Fibroblast of lung (primary cell): ENCODE measurements at places on chromosomes 1 and 21. TPM values are rescaled to one million over a fixed set of nuclear protein-coding genes. Genes with fewer than 3 reads are reported as not detected.

Gene KCNE1
- under 0.01 and 0.33 TPM in 2 replicates for total RNA-seq

Gene LCE6A
- not detected in 2 replicates for total RNA-seq

Gene MYBPH
- total RNA-seq: 0.17 and 0.26 TPM in 2 replicates

Gene SLC9C2
- total RNA-seq: not detected in 2 replicates

Gene OLFML2B
- 3.3 and 5.1 TPM in 2 replicates for total RNA-seq

DNA sequence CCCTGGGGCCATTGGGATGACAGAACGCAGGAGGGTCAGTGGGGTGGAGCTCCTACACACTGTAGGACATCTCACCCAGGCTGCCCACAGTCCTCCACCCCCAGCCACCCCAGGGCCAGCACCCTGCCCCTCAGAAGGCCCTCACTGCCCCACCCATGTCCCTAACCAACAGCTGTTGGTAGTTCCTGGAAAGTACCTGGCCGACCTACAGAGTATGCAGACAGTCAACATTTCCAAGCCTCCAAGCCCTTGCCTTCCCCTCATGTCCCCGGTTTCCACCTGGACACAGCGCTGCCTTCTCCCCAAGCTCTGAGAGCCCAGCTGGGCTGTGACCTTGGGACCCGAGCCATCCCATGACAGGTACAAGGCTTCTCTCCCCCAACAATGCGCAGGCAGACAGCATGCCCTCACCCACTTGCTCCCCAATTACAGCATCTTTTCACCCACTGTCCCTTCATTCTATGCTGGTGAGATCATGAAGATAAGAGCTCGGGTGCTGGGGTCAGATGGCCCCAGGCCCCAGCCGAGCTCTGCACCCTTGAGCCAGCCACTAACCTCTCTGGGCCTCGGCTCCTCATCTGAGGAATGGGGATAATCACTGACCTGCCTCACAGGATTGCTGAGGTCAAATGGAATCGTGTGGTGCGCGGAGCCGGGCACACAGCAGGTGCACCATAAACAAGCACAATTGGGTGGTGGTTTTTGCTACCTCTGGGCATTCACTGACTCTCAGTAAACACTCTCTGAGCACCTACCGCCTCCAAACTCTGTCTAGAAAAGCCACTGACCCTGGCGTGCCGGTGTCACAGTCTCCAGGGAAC is 11.2 kb downstream of the LAPTM5 start:
- no peaks in the 10 kb centered on the region for H3K36me3 ChIP-seq
- DNase-seq: no peak
- no peak overlapping the region for H3K4me3 ChIP-seq
- no peaks in the 10 kb centered on the region for H3K4me1 ChIP-seq

DNA sequence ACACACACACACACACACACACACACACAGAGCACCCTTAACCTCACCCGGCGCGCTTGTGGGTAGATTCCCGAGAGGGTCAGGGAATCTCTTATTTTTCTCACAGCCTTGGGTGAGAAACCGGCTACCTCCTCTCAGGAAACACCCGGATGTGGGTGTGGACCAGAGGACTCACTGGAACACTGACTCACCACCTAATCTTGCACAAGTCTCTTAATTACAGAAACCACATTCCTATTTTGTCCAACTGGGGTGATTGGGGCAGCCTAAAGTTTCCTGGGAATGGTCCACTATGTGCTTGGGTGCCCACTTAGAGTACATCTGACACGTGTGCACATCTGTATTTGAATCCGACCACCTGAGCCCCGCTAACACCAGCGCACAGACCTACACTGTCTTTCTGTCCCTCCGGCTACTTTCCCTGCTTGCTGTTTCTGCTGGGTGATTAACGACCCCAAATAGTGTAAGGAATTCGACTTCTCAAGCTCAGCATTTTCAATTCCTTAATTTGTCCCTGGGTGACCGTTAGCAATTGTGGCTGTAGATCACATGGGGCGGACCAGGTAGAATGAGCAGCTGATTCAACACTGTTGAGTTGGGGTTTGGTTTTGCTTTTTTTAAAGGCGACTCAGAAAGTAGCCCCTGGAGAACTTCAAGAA is 14.0 kb upstream of the TBX15 start:
- no peak overlapping the region for H3K4me3 ChIP-seq
- no peak overlapping the region for H3K27ac ChIP-seq
- H3K36me3 ChIP-seq: no peaks in the 10 kb centered on the region
- H3K27me3 ChIP-seq: peaks cover 86% of the 10 kb centered on the region

DNA sequence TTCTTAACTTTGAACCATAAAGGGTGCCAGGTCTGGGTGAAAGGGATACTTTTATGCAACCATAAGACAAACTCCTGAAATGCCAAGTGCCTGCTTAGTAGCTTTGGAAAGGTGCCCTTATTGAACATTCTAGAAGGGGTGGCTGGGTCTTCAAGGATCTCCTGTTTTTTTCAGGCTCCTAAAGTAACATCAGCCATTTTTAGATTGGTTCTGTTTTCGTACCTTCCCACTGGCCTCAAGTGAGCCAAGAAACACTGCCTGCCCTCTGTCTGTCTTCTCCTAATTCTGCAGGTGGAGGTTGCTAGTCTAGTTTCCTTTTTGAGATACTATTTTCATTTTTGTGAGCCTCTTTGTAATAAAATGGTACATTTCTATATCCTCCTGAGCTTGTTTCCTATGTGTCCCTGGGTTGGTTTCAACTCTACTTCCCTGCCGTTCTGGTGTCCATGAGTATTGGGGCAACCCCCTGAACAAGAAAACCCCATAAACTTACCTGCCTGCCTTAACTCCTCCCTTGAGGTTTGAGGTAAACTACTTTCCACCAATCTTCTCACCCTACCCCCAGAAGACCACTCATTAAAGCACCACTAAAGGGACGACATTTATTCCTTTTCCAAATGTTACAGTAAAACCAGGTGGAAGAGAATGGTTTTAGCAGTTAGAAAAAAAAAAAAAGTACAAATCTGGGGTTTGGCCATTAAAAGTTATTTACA is 2.6 kb downstream of the MARCKSL1 start:
- H3K27ac ChIP-seq: no peak overlapping the region
- peaks cover 3% of the 10 kb centered on the region for H3K27me3 ChIP-seq
- peaks cover 5% of the 10 kb centered on the region for H3K36me3 ChIP-seq

GRCh38 chr1:44553771-44554170 is 120.5 kb downstream of the TMEM53 start:
- peaks cover 3% of the 10 kb centered on the region for H3K27me3 ChIP-seq
- H3K4me3 ChIP-seq: no peak overlapping the region
- no peak overlapping the region for H3K27ac ChIP-seq

DNA sequence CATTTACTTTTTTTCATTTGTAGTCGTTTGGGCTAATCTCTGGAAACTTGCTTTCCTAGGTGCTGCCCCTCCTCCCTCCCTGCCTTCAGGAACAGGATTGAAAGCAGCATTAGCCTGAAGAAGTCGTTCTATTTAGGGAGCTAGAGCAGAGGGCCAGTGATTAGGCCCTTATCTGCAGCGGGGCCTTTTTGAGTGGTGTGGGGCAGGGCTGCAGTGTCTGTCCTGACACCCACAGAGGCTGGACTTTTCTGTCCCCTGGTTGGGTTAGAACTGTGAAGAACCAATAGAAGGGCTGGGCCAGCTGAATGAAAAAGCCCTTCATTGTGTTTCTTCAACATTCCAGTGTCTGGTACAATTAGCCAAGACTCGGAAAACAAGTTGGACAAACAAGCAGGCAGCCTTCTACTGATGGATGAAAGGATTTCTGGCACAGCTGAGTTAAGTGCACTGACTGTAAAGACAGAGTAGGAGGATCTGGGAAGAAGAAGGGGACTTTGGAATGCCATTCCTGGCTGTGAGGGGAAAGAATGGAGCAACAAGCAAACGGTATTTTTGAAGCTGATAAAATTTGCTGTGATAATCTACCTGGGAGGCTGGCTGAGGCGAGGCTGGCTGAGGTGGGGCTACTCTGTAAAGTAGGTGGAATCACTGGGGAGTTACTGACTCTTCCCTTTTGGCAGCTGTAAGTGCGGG is 9.7 kb downstream of the MACF1 start:
- H3K27ac ChIP-seq: no peak overlapping the region
- H3K4me3 ChIP-seq: no peak overlapping the region
- H3K4me1 ChIP-seq: peaks cover 10% of the 10 kb centered on the region
- no peaks in the 10 kb centered on the region for H3K27me3 ChIP-seq

DNA sequence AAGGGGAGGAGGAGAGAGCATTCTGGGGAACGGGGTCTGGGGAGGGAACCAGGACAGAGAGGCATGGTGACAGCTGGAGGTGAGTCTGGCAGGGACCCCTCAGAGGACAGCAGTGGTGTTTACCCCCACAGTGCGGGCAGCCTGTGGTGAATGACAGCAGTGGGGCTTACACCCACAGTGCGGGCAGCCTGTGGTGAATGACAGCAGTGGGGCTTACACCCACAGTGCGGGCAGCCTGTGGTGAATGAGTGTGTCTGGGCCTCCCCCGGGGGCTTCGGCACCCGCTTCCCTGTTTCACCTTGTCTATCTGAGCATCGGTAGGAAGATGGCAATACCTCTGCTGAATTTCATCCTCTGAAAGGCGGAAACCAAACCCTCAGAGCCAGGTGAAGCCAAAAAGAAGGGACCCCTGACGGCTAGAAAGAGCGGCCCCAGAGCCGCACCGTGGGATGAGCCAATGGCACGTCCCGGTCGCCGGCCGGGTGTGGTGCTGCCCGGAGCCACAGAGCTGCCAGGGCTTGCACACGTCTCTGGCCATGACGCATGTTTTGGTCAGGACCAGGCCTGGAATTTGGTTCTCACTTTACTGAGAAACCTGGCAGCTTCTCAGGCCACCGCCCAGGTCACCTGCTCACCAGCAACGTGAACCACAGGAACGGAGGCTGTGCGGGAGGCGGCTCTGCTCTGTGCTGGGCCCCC is 54.1 kb downstream of the SIK1 start:
- H3K27ac ChIP-seq: no peak overlapping the region
- DNase-seq: no peak
- no peaks in the 10 kb centered on the region for H3K27me3 ChIP-seq

- no peak within 1 kb of the TSS for H3K4me3 ChIP-seq
- no peaks in the 10 kb centered on the region for H3K36me3 ChIP-seq
- no peak for DNase-seq
These were observed at the start of gene SPRR3 for GRCh38 chr1:153001382-153001781. Gene SPRR3, plus strand, starts transcription at chr1:153001749. Its CDS starts 1,272 bp downstream, at chr1:153003021.

DNA sequence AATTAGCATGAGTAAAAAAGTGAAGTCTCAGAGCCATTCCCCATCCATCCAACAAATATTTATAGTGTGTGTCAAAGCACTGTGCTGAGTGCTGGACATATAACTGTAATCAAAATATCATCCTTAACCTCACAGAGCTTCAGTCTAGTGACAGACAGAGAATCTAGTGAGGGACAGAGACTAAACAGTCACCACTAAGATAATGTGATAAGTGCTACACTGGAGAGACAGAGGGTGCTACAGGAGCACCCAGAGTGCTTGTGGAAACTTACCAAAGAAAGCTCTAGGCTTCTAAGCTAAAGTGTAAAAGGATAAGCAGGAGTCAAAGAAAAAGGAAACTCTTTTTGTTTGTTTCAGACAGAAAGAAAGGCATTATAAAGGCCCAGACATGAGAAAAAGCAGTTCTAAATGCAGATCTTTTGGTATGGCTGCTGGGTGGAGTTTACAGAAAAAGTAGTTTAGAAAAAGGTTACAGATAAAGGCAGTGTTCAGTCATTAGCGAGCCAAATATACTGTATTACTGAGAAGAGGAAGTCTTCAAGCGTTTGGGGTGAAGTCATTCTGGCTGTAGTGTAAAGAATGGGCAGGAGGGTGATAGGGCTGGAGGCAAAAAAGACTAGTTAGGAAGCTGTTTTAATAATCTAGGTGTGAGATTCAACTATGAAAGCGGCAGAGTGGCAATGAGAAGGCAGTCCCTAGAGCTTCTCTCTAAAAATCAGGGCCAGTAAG is 83.8 kb downstream of the SCMH1 start:
- H3K27me3 ChIP-seq: no peaks in the 10 kb centered on the region
- H3K4me3 ChIP-seq: no peak overlapping the region
- H3K4me1 ChIP-seq: peaks cover 5% of the 10 kb centered on the region

GRCh38 chr1:86155807-86156565 is 586 bp downstream of the COL24A1 start:
- H3K36me3 ChIP-seq: no peaks in the 10 kb centered on the region
- peaks cover 3% of the 10 kb centered on the region for H3K4me1 ChIP-seq
- DNase-seq: peak; percentile 53
- H3K27me3 ChIP-seq: no peaks in the 10 kb centered on the region

- H3K27me3 ChIP-seq: no peaks in the 10 kb centered on the region
- no peak for DNase-seq
- no peaks in the 10 kb centered on the region for H3K36me3 ChIP-seq
- H3K27ac ChIP-seq: no peak overlapping the region
- H3K4me1 ChIP-seq: no peaks in the 10 kb centered on the region
These were observed 139.2 kb upstream of the GPR52 start for GRCh38 chr1:174308604-174309003.

- H3K4me1 ChIP-seq: no peaks in the 10 kb centered on the region
- no peak overlapping the region for H3K27ac ChIP-seq
- H3K4me3 ChIP-seq: no peak overlapping the region
These were observed 464.8 kb downstream of the PTBP2 start for GRCh38 chr1:97186381-97186780.

DNA sequence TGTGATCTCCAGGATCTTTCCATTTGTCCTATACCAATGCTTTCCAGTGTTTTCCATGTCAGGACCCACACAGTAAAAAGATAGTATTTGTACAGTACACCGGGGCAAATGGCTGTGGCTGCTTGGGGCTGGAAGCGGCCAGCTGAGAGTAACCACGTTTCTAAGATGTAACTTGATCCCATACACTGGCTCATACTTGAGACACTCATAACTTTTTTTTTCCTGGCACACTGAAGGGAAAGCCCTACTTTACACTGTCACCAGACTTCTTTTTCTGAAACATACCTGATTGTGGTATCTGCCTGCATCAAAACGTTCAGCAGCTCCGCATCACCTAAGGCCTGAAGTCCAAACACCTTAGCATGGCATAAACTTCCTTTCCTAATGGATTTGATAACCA is 21.6 kb downstream of the VPS13D start:
- DNase-seq: peak; percentile 61
- no peaks in the 10 kb centered on the region for H3K27me3 ChIP-seq
- no peak overlapping the region for H3K27ac ChIP-seq
- H3K36me3 ChIP-seq: peaks cover 5% of the 10 kb centered on the region

GRCh38 chr21:34743831-34744230 is 75.0 kb downstream of the CLIC6 start:
- H3K27ac ChIP-seq: no peak overlapping the region
- peaks cover 3% of the 10 kb centered on the region for H3K4me1 ChIP-seq
- DNase-seq: peak; percentile 84
- H3K4me3 ChIP-seq: no peak overlapping the region
- no peaks in the 10 kb centered on the region for H3K36me3 ChIP-seq
- no peaks in the 10 kb centered on the region for H3K27me3 ChIP-seq

GRCh38 chr1:169368406-169368769 is 393 bp downstream of the BLZF1 start:
- peak overlapping the region; percentile 96 for H3K27ac ChIP-seq
- H3K4me1 ChIP-seq: peaks cover 5% of the 10 kb centered on the region
- peaks cover 10% of the 10 kb centered on the region for H3K36me3 ChIP-seq
- H3K27me3 ChIP-seq: no peaks in the 10 kb centered on the region
- peak; percentile 23 for DNase-seq

DNA sequence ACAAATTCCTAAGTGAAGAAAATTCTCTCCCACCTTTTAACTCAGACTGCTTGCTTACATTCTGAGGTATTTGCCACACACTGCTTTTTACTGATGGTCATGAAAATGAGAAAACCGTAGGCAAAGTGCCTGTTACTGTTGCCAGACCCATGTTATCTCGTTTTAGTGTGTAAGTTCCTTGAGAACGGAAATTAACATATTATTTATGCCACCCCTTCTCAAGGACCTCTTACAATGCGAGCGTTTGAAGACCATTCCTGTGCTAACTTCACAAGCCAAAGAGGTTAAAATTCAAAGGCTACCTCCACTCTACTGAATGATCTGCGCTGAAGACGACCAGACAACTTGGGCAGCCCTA is 509 bp downstream of the NVL start:
- no peak for DNase-seq
- no peaks in the 10 kb centered on the region for H3K27me3 ChIP-seq
- peaks cover 9% of the 10 kb centered on the region for H3K4me1 ChIP-seq
- H3K36me3 ChIP-seq: peaks cover 1% of the 10 kb centered on the region
